ENCODE measurements at places on chromosomes 12 and 14.

- peaks cover 21% of the 10 kb centered on the region for H3K36me3 ChIP-seq
- H3K27me3 ChIP-seq, result no peaks in the 10 kb centered on the region
- DNase-seq, result peak; percentile 25
- peak overlapping the region; percentile 98 for H3K4me3 ChIP-seq
These were observed 2.7 kb downstream of the PCNX4 start for GRCh38 chr14:60094306-60094897.

GRCh38 chr12:67354322-67354721 lies 85.2 kb downstream of the CAND1 start:
- H3K4me1 ChIP-seq, result peaks cover 23% of the 10 kb centered on the region
- no peak overlapping the region for H3K4me3 ChIP-seq
- H3K27ac ChIP-seq, result no peak overlapping the region
- no peak for DNase-seq
- H3K27me3 ChIP-seq, result no peaks in the 10 kb centered on the region

- no peaks in the 10 kb centered on the region for H3K36me3 ChIP-seq
- peaks cover 4% of the 10 kb centered on the region for H3K4me1 ChIP-seq
- H3K4me3 ChIP-seq, result no peak overlapping the region
- peaks cover 25% of the 10 kb centered on the region for H3K27me3 ChIP-seq
- no peak for DNase-seq
These were observed 35.7 kb upstream of the BEGAIN start for GRCh38 chr14:100622708-100623485.

GRCh38 chr12:20188930-20189653 lies 179.2 kb upstream of the PDE3A start:
- H3K27me3 ChIP-seq, result no peaks in the 10 kb centered on the region
- no peak overlapping the region for H3K4me3 ChIP-seq
- H3K36me3 ChIP-seq, result no peaks in the 10 kb centered on the region
- no peak for DNase-seq
- no peaks in the 10 kb centered on the region for H3K4me1 ChIP-seq

- no peak overlapping the region for H3K27ac ChIP-seq
- H3K4me3 ChIP-seq, result no peak overlapping the region
- DNase-seq, result no peak
- H3K27me3 ChIP-seq, result no peaks in the 10 kb centered on the region
- peaks cover 43% of the 10 kb centered on the region for H3K36me3 ChIP-seq
These were observed 7.3 kb downstream of the GPR68 start for GRCh38 chr14:91237219-91237618.

DNA sequence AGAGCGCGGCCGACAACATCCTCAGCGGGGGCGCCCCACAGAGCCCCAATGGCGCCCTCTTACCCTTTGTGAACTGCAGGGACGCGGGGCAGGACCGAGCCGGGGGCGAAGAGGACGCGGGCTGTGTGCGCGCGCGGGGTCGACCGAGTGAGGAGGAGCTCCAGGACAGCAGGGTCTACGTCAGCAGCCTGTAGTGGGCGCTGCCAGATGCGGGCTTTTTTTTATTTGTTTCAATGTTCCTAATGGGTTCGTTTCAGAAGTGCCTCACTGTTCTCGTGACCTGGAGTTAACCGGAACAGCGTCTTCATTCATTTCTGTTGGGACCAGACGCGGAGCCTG lies 103.8 kb upstream of the FKBP4 start:
- H3K4me1 ChIP-seq, result peaks cover 39% of the 10 kb centered on the region
- DNase-seq, result peak; percentile 41
- H3K27ac ChIP-seq, result peak overlapping the region; percentile 84
- peaks cover 12% of the 10 kb centered on the region for H3K27me3 ChIP-seq
- H3K4me3 ChIP-seq, result peak overlapping the region; percentile 86

DNA sequence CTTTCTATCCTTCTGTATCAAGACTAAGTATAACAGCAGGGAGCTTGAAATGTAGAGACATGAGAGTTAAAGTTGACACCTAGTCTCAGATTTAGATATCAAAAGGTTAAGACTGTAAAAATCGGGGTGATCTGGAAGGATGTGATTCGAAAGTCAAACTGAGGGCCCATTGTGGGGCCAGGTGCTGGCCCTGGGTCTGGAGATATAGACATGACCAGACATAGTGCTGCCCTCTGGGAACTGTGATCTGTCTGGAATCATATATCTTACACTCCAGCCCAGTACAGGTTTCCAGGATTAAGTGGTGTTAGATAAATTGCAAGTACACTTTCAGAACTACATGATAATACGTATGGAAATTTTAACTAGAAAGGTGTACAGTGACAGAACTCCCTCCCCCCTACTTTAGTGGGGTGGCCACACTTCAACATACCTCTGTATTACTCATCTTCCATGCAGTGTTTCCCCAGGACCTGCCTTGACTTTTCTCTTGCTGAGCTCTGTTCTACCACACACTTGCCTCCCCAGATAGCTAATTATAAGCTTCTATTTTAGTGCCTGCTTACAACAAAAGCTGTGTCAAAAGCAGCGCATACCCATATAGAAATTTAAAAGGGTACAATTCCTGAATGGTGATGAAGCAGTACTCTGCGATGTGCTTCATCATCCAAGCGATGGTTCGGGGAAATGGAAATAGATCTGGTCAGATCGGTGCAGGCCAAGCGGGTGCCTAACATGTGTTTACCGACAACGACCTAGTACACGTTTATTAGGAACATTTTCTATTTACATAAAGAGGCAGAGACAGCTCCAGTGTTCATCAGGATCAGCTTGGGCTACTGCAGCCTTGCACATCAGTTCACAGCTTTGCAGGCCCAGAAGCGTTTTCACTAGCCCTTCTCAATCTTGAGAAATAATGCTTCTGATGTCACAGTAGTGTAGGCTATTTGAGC lies 68.7 kb downstream of the ARF6 start:
- H3K27me3 ChIP-seq, result no peaks in the 10 kb centered on the region
- H3K27ac ChIP-seq, result peak overlapping the region; percentile 64
- peaks cover 61% of the 10 kb centered on the region for H3K4me1 ChIP-seq
- peak overlapping the region; percentile 16 for H3K4me3 ChIP-seq
- H3K36me3 ChIP-seq, result peaks cover 5% of the 10 kb centered on the region
- DNase-seq, result no peak

GRCh38 chr12:124824195-124824594 lies 39.5 kb downstream of the SCARB1 start:
- no peak overlapping the region for H3K4me3 ChIP-seq
- H3K27ac ChIP-seq, result no peak overlapping the region
- H3K27me3 ChIP-seq, result no peaks in the 10 kb centered on the region
- DNase-seq, result no peak

GRCh38 chr12:114395755-114396152 lies 10.2 kb downstream of the TBX5 start:
- peaks cover 57% of the 10 kb centered on the region for H3K27me3 ChIP-seq
- no peak for DNase-seq
- no peaks in the 10 kb centered on the region for H3K4me1 ChIP-seq
- H3K4me3 ChIP-seq, result no peak overlapping the region
- no peak overlapping the region for H3K27ac ChIP-seq
- peaks cover 2% of the 10 kb centered on the region for H3K36me3 ChIP-seq

GRCh38 chr12:25438638-25439037 lies 114.4 kb downstream of the LMNTD1 start:
- peaks cover 4% of the 10 kb centered on the region for H3K27me3 ChIP-seq
- H3K27ac ChIP-seq, result no peak overlapping the region
- H3K4me1 ChIP-seq, result peaks cover 7% of the 10 kb centered on the region
- no peak for DNase-seq
- H3K4me3 ChIP-seq, result no peak overlapping the region

- no peaks in the 10 kb centered on the region for H3K27me3 ChIP-seq
- peaks cover 14% of the 10 kb centered on the region for H3K36me3 ChIP-seq
- H3K4me3 ChIP-seq, result no peak overlapping the region
These were observed 35.5 kb upstream of the SOCS2 start for GRCh38 chr12:93536766-93537488.

GRCh38 chr12:116402163-116402939 lies 124.9 kb upstream of the MED13L start:
- H3K4me1 ChIP-seq, result no peaks in the 10 kb centered on the region
- no peak overlapping the region for H3K4me3 ChIP-seq
- peaks cover 11% of the 10 kb centered on the region for H3K27me3 ChIP-seq
- H3K36me3 ChIP-seq, result no peaks in the 10 kb centered on the region
- no peak overlapping the region for H3K27ac ChIP-seq

DNA sequence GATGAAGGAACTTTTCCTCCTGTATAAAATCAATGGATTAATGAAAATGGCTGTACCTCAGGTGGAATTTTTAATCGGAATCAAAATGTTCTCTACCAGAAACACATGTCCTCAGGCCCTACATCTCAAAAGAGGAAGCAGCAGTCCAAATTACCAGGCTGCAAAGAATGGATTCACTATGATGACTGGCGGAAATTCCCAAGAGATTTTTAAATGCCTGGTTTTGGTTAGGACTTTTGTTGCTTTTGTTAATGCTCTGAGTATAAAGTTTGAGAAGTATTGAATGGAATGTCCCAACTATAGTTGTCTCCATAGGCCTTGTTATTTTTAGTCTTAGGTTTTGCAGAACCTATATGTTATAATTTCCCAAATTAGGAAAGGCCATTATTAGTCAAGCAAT lies 11.2 kb upstream of the IFNG start:
- H3K4me3 ChIP-seq, result no peak overlapping the region
- DNase-seq, result no peak
- peaks cover 65% of the 10 kb centered on the region for H3K4me1 ChIP-seq
- peaks cover 4% of the 10 kb centered on the region for H3K36me3 ChIP-seq

DNA sequence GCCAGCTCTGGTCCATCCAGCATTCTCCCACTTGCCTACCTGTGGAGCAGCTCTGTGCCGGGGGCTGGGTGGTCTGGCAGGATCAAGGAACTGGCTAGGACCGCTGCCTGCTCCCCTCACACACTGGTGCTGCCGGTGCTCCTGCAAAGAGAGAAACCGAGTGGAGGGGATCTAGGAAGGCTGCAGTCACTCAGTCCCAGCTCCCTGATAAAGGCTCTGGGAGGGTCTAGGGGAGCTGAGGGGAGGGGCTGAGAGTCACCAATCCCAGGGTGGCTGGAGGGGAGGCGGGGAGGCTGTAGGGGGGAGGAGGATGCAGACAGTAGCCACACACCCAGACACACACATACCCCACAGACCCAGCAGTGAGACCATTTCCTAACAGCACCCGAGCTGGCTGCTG lies at the start of gene TAC3:
TAC3 (minus strand) TSS at position 182 of the 400 bp plus-strand sequence. CDS start 732 bp downstream, outside the sequence.
- DNase-seq, result no peak
- no peak within 1 kb of the TSS for H3K27ac ChIP-seq
- peaks cover 19% of the 10 kb centered on the region for H3K27me3 ChIP-seq
- no peak within 1 kb of the TSS for H3K4me3 ChIP-seq
- H3K36me3 ChIP-seq, result no peaks in the 10 kb centered on the region
- peaks cover 17% of the 10 kb centered on the region for H3K4me1 ChIP-seq

DNA sequence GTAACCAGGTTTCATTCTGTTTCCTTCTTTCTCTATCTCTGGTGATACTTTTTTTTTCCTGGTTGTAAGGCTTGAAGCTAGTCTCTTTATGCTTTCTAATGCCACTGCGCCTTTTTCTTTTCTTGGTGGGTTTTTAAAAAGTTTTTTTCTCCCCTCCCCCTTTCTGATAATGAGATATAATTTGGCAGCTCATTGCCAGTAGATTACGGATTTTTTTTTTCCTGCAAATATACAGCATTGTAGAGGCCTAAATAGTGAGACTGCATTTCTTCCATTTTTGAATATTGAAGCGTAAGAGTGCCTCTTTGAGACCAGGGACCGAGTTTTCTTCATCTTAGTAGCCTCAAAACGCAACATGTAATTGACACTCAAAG lies 1.1 kb downstream of the PAPOLA start:
- H3K27ac ChIP-seq, result peak overlapping the region; percentile 97
- H3K4me1 ChIP-seq, result peaks cover 40% of the 10 kb centered on the region
- peak overlapping the region; percentile 97 for H3K4me3 ChIP-seq
- peaks cover 6% of the 10 kb centered on the region for H3K27me3 ChIP-seq
- peaks cover 22% of the 10 kb centered on the region for H3K36me3 ChIP-seq
- DNase-seq, result no peak

GRCh38 chr12:22377731-22378496 lies 43.4 kb upstream of the ST8SIA1 start:
- no peaks in the 10 kb centered on the region for H3K36me3 ChIP-seq
- H3K27ac ChIP-seq, result no peak overlapping the region
- H3K27me3 ChIP-seq, result no peaks in the 10 kb centered on the region
- no peak for DNase-seq
- no peak overlapping the region for H3K4me3 ChIP-seq

- H3K27ac ChIP-seq, result no peak overlapping the region
- H3K36me3 ChIP-seq, result no peaks in the 10 kb centered on the region
- H3K4me3 ChIP-seq, result no peak overlapping the region
- H3K27me3 ChIP-seq, result no peaks in the 10 kb centered on the region
- H3K4me1 ChIP-seq, result no peaks in the 10 kb centered on the region
These were observed 18.0 kb downstream of the RIMBP2 start for GRCh38 chr12:130698106-130698505.

DNA sequence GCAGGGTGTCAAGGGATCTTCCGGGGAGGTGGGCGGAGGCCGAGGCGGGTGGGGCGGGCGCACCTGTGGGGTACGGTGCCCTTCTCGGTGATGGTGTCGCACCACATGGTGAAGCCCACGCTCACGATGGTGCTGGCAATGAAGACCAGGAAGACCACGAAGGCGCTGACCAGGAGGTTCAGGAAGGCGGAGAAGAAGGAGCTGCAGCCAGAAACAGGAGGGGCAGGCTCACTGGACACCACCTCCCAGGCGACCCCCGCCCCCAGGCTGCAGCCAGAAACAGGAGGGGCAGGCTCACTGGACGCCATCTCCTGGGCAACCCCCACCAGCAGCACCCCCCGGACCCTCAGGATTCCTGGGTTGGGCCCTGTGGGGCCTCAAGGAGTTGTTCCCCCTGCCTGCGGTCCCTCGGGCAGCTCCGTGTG lies 7.6 kb downstream of the TMEM179 start:
- H3K27ac ChIP-seq, result no peak overlapping the region
- DNase-seq, result no peak
- no peaks in the 10 kb centered on the region for H3K36me3 ChIP-seq
- H3K27me3 ChIP-seq, result peaks cover 3% of the 10 kb centered on the region
- H3K4me3 ChIP-seq, result no peak overlapping the region
- H3K4me1 ChIP-seq, result no peaks in the 10 kb centered on the region

DNA sequence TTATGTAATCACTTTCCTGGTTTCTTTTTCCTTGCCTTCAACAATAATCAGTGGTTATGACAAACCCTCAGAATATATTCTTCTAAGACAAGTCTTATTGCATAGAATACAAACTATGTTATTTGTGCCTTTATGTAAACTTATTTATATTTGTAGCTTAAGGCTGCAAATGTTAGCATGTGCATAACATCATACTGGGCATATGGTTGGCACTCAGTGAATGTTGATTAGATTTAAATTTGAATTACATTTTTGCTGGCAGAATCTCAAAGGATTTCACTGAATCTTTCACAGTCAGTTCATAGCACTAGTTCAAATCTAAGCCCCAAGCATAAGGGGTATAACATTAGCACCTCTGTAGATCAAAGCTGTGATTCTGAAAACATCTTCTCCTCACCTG lies 113.2 kb upstream of the AEBP2 start:
- no peaks in the 10 kb centered on the region for H3K36me3 ChIP-seq
- H3K4me3 ChIP-seq, result no peak overlapping the region
- no peak overlapping the region for H3K27ac ChIP-seq
- H3K4me1 ChIP-seq, result no peaks in the 10 kb centered on the region

Measured in activated T-helper 1 cell treated with anti-CD3 and anti-CD28 coated beads, Interleukin-12 subunit alpha, Interleukin-12 subunit beta, Interleukin-2, Interleukin-4 antibody, amounts not matched to agents 30 ng/mL and 10 ng/mL and 1 ng/mL, durations not matched to agents 14 hours and 24 hours and 36 hours (primary cell).